Forelimb muscle (tissue), 1 donor: ENCODE measurements at places on chromosomes 3 and 15. TPM values are rescaled to one million over a fixed set of nuclear protein-coding genes. Genes with fewer than 3 reads are reported as not detected.

DNA sequence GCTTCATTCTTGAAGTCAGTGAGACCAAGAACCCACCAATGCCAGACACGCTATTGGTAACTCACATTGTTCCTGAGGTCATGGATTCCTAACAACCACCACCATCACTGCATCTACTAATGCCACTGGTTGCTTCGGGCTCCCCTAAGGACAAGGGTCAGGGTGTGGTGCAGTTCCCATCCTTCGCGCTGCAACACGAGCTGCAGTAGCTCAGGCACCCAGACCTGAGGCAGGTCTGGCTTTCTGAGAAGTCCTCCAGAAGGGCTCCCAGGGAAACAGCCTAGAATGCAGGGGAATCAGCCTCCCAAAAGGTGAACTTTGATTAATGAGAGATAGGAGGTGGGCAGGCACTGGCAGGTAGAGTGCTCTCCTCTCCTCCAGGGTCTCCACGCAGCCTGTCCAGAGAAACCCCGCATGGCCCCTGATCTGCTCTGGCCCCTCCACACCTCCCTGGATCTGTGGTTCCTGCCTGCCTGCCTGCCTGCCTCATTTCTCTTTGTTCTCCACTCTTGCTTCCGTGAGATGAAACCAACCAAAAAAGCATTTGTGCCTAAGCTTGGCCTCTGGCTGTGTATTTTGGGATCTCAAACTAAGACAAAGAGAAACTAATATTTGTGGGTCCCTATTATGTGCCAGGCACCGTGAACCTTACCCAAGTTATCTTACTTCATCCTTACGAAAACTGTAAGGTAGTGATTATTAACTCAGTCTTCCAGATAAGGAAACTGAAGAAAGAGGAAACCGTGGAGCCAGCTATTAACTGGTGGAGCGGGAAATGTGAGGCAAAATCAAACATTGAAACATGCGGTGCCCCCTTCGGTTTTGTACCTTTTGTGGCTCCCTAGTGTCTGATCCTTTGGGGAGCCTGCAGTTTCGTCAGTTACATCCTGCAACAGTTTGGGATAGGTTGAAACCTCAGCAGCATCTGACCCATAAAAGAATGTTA is 43.9 kb upstream of the USP3 start:
- no peak for DNase-seq

DNA sequence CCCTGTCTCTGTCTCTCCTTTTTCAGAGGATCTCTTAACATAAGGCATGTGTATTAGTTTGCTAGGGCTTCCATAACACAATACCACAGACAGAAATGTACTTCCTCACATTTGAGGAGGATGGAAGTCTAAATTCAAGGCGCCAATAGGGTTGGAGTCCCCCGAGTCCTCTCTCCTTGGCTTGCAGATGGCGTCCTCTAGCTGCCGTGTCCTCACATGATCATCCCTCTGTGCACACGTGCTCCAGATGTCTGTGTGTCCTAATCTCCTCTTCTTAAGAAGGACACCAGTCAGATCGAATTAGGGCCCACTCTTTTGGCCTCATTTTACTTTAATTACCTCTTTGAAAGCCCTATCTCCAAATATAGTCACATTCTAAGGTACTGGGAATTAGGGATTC is 23.0 kb upstream of the BFSP2 start:
- DNase-seq: no peak

DNA sequence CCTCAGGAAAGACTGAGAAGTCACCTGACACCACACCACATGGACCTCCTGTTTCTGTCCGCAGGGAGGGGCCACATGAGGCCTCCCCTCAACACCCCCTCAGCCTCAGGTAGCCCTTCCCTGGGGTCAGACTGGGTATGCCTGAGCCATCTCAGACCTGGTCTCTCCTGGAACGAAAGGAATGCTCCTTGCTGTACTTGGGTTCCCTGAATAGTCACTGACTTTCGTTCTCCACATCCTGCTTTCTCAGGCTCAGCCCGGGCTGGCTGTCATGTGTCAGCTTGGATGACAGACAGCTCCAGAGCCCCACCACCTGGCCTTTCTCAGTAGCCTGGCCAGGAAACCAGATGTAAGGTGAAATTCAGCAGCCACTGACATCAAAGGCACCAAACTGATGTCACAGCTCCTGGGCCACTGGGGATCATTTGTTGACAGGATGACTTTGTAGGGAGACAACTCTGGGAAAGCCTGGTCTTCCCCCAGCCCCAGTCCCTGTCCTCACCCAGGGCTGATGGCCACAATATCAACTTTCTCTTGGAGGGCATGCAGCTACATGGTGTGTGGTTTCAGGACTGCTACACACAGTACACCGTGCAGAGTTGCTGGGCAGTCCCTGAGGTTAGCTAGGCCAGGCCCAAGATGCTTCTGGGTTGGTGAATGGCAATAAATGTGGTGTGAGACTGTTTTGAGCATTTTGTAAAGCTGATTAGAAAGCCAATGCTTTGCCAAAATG is 141.4 kb upstream of the MRPS22 start:
- no peak for DNase-seq

DNA sequence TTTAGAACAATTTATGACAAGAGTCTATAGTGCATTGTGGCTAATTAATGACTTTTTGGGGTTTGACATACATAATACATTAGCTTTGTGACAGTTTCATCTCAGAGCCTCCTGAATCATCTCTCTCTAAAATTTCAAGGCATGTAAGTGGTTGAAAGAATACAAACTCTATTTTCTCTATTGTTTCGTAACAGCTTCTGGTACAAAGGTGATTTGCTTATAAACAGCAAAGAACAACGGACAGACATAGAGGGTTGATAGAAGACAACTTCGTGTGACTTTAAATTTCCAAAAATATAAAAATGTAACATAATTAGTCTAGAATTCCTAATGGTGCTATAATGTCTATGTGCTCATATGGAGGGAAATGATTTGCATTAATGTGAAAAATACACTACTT is 21.3 kb downstream of the CNTN3 start:
- DNase-seq: no peak

DNA sequence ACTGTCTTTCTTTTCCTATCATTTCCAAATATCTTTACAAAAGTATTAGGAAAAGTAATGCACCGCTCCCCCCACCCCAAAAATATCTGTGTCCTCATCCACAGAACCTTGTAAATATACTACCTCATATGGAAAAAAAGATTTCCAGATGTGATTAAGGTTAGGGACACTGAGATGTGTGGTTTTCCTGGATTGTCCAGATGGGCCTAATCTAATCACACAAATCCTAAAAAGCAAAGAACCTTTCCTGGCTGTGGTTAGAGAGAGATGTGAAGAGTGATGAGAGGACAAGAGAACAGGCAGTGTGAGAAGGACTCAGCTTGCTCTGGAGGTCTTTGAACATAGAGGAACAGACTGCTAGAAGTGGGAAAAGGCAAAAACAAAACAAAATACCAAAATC is 77.7 kb downstream of the ROBO1 start:
- DNase-seq: no peak

DNA sequence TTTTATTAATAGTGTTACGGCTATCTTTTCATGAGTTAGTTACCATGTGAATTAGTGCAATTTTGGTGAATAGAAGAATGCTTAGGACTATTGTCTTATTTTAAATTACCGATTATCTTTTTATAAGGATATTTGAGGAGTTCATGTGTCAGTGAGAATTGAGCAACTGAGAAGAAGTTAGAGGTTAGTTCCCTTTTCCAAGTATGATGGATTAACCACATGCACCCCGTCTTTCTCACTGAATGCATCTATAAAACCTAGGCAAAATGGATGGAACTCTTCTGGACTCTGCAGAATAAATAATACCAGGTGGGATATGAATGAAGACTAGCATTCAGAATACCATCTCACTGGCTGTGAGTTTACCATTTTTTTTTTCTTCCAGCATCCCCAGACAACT is 74.3 kb downstream of the TCF12 start:
- no peak for DNase-seq

- DNase-seq: no peak
Measured at GRCh38 chr15:90539789-90540188, 10.1 kb downstream of the CRTC3 start.

DNA sequence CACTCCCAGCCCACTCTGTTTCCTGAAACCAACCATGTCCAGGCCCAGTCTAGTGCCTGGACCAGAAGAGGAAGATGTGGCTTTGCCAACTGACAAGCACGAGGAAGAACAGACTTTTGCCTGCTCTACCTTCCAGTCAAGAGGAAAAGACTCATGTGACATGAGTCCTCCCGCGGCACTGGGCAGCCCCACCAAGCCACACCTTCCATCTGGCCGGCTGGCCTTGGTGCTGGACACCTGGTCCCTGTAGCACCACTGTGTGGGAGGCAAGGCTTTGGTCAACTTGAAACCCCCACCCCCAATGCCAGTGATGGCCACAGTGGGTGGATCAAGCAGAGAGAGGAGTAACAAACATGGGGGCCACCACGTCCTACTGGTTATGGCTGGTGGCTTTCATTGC is 12.5 kb downstream of the CHDH start:
- no peak for DNase-seq

DNA sequence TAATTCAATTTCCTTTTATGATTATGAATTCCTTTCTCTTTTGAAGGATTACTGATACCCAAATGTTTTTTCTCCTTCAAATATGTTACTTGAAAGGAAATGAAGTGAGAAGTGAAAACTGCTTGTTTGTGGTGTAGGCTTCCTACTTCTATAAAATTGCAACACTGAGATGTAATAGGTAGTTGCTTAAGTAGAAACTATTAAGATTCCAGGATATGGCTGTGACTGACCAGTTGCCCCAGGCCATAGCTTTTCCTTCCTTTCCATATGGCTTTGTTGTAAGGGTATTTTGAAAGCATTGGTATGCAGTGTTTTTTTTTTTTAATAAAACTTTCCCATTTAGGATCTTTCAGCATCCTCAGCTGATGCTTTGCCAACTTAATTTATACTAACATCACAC is 28.5 kb downstream of the DNAJC13 start:
- no peak for DNase-seq

DNA sequence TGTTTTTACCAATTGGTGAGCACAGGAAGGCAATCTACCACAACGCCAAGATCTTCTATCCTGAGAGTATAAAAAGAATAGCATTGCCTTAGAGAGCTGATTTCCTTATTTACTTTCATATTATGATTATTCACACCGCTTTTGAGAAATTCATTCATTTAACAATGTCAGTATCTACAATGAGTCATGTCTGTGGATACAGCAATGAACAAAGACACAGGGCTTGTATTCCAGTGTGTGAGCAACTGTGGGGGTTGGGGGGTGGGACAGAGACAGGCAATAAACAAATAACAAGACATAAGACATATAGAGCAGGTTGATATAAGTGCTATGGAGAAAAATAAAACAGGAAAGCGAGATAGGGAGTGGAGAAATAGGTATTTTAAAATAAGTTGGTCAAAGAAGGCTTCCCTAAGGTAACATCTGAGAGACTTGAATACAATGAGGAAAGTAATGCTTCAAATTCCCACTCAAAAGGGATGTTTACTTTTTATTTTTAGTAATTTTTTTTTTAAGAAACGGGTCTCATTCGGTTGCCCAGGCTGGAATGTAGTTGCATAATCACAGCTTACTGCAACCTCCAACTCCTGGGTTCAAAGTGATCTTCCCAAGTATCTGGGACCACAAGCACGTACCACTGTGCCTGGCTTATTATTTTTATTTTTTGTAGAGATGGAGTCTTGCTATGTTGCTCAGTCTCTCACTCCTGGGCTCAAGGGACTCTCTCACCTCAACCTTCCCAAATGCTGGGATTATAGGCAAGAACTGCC is 45.7 kb downstream of the PGBD4 start:
- DNase-seq: no peak

GRCh38 chr15:69413822-69414700 is at the start of gene KIF23:
KIF23 (plus strand) TSS chr15:69414349; CDS start chr15:69414466, 117 bp downstream.
- DNase-seq: peak; percentile 79

- DNase-seq: no peak
Measured at GRCh38 chr3:59978979-59979378, 929.2 kb upstream of the CFAP20DC start.

DNA sequence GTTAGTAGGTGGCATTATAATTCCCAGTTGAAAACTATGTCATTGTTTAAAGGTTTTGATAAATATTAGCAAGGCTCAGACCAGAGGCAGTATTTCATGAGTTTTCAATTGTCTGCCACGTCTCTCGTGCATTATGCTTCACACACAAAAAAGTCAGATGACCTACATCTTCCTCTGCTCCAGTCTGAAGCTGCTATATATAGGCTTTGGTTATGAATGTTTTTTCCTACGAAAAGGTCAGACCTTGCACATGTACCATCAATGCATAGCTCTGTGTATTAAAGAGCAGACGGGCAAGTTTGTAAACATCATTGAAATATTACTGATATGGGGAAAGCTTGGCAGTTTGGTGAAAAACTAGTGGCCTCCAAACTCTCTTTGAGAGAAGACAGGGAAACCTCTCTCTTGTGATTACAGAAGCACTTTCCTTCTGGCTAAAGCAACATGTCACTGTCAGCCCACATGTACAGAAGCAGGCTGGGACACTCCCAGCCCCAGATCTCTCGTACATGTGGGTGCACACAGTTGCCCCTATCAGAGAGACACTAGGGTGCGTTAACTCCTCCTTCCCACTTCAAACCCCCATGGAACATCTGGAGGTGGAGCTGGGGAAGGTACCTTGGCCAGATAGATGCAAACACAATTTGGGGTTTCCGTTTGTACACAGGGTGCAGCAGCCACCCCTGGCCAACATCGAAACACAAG is 184.0 kb upstream of the BCL6 start:
- DNase-seq: no peak

DNA sequence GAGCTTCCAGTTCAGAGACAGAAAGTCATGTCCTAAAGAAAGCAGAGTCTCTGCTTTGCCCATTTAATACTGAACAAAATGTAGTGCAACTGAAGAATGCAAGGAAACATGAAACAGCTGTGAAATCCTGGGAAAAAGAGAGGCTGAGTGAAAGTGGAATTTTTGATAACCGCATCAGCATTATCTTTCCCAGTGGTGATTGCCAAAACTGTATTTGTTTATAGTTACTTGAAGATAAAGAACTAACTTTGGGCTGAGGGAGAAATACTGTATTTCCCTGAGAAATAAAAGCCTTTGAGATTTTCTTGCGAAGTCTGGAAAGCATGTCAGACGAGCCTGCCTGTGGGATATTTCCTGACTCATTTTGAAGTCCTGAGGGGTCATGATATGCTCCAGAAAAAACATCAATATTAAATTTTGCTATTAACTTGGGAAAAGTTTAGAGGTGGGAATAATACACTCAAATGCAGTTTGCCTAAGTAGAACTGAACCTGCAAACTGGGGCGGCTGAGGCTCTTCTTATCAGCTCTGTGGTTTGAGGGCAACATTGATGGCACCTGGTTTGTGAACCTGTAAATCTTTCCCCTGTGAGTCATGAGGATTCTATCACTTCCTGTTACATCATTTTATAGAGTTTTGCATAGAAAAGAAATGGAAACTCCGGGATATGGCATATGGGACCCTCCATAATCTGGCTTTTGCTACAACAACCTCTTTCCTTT is 855.3 kb downstream of the MCTP2 start:
- peak; percentile 14 for DNase-seq

GRCh38 chr3:145383416-145383815 is 777.6 kb downstream of the PLOD2 start:
- DNase-seq: no peak

Gene LXN
- polyA plus RNA-seq: 17.1 TPM

Gene PRRT3
- polyA plus RNA-seq: 2.3 TPM

Gene FBXO40
- polyA plus RNA-seq: 3.4 TPM

Gene MCCC1
- polyA plus RNA-seq: 14.9 TPM

Gene CCDC13
- 0.67 TPM for polyA plus RNA-seq

Gene TYRO3
- polyA plus RNA-seq: 15.9 TPM

Gene NANOGP8
- 0.33 TPM for polyA plus RNA-seq

Gene PTX3
- polyA plus RNA-seq: 5.0 TPM

Gene MORC1
- polyA plus RNA-seq: not detected

Gene LCTL
- 0.14 TPM for polyA plus RNA-seq

Gene ETV5
- 29.3 TPM for polyA plus RNA-seq

Gene GABRR3
- not detected for polyA plus RNA-seq
